HCEC 1CT (cell line): ENCODE measurements at places on chromosomes 12 and 14.

GRCh38 chr12:85253853-85254252 lies 26.2 kb upstream of the ALX1 start:
- peak; percentile 9 for DNase-seq

DNA sequence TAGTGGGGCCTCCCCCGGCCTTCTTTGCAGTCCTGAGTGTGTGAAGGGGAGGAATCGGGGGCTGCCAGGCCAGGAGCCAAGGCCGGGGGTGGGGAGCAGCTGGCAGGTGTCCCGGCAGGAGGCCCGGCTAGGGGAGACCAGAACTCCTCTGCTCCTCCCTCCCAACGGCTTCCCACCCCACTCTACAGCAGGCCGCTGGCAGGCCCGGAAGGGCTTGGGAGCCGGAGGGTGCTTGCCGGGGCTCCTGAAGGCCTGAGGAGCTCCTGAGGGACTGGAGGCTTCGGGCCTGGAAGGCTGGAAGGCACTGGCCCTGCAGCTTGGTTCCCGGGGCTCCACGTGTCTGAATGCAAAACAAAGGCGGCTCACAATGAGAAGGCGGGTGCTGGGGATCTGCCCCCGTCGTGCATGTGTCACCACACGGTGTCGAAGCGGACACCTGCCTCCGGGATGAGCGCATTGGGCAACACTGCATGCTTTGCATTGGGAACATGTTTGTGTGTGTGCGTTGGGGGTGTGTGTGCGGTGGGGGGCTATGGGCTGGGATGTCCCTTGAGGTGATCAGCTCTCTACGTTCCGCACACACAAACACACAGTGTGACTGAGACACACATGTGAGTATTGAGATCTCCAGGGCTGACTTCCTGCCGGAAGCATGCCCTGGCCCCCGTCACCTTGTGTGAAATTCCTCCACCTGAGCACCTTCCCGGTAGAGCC lies 30.9 kb upstream of the ANKRD9 start:
- DNase-seq: no peak

- no peak for DNase-seq
Observed at GRCh38 chr14:66496911-66497310, 10.7 kb downstream of the CCDC196 start.

- no peak for DNase-seq
Observed at GRCh38 chr12:69972136-69972535, 147.1 kb downstream of the MYRFL start.

GRCh38 chr12:106235770-106236169 lies 12.1 kb downstream of the CKAP4 start:
- DNase-seq: no peak

DNA sequence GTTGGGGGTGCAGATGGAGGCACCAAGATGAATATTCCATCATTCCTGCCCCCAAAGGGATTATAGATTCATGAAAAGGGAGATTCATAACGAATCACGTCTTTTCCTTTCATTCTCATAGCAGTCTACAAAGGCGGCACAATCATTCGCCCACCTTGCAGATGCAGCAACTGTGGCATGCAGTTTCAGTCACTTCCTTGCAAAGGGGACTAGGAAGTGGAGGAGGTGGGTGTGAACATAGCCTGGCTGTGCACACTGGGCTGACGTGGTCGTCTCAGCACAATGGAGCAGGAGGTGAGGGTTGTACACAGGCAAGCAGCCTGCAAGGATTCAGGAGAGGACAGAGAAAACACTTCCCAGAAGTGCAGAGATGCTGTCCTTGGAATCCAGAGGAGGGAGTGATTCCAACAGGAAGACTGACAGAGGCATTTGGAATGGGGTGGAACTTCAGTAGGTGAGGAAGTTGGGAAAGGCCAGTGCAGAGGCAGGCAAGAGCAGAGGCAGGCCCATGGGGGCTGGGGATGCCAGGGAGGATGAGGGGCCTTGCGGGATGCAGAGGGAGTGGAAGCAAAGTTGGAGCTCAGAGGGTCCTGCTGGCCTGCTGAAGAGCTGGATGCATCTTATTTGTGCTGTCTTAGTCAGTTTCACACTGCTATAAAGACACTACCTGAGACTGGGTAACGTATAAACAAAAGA lies 21.9 kb upstream of the PPP2R5C start:
- DNase-seq: no peak

DNA sequence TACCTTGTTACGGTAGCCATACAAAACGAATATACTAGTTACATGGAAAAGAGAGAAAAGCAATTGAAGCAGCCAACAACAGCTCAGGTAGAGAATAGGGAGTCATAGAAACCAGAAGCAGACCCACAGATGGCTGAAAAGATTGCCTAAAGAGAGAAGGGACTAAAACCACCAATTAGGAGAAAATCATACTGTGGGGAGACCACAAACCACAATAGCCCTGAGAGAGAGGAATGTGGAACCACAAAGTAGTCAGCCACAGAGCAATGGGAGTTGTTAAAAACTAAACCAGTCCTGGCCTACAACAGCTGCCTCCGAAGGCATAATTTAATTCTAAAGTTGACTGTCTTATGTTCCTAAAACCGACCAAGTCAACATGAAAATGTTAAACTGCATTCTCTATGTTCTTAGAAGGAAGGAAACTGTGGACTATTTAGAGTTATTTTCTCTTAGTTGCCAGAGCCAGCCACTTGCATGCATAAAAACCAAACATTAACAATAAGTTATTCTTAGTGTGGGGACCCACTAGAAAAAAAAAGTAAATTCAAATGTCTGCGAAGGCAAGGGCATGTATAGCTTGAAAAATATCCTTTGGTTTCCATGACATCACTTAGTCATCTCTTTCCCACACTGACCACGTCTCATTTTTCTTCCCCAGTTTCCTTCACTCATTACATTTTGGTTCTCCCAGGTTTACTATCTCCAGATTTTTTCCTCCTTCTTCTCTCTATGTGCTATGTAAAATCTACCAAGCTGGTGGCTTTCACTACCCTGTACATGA lies 398.1 kb downstream of the NOVA1 start:
- DNase-seq: peak; percentile 34

GRCh38 chr12:31751085-31751484 lies 22.3 kb upstream of the AMN1 start:
- no peak for DNase-seq

- DNase-seq: no peak
Observed at GRCh38 chr12:104637604-104638003, 180.9 kb downstream of the CHST11 start.

DNA sequence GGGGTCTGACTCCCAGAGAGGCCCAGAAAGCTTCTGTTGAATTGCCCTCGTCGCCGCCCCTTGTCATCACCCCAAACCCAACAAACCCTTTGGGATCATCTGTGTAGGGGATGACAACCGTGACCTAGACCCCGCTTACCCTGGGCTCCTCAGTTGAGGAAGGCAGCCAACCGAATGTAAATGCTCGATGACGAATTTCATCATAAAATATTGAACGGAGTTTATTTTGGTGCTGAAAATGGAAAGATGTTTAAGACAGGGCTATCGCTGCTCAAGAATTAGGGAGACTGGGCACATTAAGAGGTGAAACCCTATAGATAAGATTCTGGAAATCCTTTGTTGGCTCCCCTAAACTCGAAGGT lies 512 bp downstream of the ACTR10 start:
- DNase-seq: no peak

- DNase-seq: no peak
Observed at GRCh38 chr12:95742586-95742985, 48.0 kb downstream of the NTN4 start.

DNA sequence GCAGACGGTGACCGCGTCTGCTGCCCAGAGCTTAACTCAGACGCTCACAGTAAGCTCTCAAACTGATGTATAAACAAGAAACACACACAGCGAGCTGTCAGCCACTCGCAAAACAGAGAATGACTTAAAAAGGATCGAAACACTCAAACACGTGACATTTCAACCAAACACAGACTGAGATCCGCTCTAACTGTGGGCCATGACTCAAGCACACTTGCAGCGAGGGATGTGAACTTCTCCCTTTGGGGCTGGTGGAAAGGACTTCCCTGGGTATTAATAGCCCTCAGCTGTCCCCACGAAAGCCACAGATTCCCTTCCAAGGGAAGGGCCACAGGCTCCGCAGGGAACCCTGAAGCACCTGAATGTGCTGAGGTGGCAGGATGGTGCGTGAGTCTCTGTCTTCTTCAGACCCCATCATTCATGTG lies 29.1 kb downstream of the CCDC88C start:
- peak; percentile 21 for DNase-seq

DNA sequence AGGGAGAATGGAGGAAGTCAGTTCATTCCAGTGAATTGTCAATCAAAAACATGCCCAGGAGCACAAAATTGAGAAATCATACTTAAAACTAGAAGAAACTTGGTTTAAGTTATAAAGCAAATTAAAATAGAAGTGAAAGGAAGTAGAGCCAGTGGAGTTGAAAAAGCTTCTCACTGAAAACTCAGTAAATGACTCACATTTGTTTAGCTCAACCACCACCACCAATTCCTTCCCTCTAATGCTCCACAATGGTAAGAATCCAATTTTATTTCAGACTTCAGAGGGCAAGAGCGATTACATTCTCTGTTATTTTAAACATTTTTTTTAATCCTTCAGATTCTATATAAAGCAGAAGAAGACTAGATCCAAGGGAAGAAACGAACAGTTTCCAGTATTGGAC lies 19.4 kb downstream of the UTP20 start:
- DNase-seq: no peak

- DNase-seq: no peak
Observed at GRCh38 chr12:52508211-52508610, 12.0 kb downstream of the KRT5 start.

DNA sequence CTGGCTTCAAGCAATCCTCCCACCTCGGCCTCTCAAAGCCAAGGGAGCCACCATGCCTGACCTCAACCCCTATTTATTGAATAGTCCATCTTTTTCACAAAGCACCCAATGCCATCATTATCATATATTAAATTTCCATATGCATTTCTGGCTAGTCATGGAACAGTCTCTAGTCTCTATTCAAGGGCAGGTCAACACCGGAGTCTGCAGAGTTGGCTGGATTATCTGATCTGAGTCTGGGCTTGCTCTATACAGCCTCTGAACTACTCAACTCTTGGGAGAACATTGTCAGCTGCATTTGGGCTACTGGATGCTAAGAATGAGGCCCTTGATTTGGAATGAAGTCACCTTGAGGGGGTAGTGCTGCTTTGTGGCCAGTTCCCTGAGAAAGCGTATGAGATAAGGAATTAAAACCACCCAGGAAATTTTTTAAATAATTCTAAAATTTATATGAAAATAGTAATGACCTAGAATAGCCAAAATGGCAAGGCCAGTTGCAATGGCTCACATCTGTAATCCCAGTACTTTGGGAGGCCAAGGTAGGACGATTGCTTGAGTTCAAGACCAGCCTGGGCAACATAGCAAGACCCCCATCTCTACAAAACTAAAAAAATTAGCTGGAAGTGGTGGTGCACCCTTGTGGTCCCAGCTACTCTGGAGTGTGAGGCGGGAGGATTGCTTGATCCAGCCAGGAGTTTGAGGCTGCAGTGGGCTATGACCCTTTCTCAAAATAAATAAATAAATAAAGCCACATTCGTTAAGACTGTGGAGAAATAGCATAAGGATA lies 6.9 kb upstream of the NAA25 start:
- DNase-seq: no peak
